ENCODE measurements at places on chromosomes 6 and 20.
A peak's percentile ranks its signal among the peaks of the same experiment; 100 is the strongest.

DNA sequence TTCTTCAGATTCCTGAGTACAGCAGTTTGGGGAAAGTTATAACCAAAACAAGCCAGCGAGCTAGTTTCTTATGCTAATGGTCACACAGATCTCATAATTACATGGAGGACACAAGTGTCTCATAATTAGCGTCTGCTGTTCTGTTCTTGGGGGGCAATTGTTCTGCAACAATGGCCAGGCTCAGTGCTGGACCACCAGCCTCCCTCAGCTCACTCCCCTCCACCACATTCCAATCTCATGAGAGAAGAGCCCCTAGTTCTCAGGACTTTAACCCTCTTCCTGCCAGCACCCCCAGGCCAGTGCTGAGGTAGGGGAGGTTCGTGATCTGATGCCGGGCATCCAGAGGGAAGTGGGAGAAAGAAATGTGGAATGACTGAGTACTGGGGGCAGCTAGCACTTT is 20.2 kb upstream of the TOX2 start:
- no peak for DNase-seq

DNA sequence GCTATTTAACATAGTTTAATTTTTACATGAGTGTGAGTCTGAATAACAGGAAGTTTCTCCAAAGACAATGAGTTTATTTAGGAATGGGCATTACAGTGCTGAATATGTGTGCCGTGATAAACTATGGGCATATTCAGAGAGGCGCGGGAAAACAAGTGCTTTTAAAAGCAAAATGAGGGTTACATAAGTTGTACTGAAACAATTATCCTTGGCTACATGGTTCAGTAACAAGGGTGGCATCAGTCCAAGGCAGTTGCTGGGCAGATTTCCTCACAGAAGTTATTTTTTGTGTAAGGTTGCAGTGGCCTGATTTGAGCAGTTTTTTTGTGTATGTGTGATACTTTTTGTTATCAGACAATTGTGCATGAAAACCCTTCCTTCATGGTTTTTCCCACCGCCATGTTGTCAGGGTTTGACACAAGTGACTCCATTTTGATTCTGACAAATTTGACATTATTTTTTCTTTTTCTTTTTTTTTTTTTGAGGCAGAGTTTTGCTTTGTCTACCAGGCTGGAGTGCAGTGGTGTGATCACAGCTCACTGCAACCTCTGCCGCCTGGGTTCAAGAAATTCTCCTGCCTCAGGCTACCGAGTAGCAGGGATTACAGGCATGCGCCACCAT is 22.3 kb upstream of the PXDC1 start:
- no peak for DNase-seq

DNA sequence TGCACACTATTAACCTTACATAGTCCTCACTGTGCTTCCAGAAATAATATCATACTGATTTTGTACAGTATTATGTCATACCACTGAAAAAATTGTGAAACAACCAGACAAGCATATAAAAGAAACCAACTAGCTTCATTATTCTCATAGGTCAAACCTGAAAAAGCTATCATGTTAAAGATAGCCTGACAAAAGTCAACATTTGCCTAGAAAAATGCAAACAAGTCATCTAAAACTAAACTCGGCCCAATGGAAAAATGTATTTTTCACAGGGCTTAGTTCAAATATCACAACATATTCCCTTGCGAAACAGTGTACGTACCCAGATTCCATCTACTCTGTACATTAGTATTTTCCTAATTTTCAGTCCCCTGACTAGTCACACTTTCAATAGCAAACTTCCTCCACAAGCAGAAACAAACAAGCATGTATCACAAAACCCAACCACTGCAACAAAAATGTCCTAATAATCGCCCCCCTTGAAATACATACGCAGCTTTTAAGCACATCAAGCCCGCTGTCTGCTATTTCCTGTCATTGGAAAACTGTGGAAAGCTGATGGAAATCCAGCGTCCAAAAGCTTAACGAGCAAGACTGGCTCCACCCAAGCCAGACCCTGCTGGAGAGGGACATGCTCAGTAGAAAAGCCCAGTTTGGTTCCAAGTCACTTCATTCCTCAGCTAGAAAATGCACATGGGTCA is 93.1 kb downstream of the EPB41L2 start:
- DNase-seq, result no peak

DNA sequence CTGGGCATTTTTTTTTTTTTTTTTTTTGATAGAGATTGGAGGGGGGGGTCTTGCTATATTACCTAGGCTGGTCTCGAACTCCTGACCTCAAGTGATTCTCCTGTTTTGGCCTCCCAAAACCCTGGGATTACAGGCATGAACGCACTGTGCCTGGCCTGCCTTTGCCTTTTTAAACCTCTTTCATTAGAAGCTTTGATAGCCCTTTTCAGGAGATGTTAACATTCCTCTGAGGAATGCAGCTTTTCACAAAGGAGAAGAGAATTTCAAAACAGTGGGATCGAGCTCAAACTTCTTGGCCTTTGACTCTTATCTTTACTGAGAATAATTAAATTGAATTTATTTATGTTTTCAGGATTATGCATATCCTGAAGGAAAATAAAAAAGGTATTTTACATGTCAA is 31.3 kb downstream of the SLC26A8 start:
- no peak for DNase-seq

DNA sequence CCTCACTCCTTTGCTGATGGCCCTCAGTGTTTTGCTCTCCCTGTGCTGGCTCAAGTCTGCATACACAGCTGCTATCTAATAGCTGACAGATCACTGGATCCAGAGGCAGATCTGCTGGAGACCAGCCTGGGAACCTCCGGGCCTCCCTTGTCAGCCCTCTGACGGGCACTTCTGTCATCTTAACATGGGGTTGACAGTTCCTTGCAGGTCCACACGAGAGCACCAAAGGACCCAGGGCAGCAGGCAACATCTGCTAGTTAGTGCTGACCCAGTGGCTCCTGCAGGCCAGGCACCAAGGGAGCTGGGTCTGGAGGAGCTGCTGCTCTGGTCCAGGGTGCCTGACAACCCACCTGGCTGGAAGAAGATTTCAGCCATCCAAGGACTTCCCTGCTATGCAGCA is 208.1 kb downstream of the UST start:
- no peak for DNase-seq

DNA sequence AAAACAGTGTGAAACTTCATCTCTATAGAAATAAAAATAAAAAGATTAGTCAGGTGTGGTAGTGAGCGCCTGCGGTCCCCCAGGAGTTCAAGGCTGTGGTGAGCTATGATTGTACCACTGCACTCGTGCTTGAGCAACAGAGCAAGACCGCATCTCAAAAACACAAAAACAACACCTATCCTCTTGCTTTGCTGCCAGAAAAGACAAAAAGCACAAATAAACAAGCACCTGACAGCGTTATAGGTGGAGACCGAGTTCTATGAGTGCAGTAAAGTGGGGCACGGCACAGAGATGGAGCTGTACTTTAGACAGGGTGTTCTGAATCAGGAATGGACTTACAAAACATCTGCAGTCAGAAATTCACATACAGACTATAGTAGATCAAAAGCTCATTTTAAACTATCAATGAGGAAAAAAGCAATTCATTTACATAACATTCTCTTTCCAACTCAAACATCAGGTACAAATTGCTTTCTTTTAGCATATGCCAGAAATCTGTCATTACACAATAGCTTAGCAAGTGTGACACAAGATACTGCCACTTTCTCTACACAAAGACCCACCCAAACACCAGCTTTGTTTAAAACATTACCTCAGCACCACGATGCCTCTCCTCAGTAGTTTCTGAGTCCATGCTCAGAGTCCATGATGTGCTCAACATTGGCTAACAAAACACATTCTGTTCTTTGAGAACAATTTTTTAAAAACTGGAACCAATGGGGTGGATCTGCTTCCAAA is 10.1 kb downstream of the EZR start:
- DNase-seq, result no peak

DNA sequence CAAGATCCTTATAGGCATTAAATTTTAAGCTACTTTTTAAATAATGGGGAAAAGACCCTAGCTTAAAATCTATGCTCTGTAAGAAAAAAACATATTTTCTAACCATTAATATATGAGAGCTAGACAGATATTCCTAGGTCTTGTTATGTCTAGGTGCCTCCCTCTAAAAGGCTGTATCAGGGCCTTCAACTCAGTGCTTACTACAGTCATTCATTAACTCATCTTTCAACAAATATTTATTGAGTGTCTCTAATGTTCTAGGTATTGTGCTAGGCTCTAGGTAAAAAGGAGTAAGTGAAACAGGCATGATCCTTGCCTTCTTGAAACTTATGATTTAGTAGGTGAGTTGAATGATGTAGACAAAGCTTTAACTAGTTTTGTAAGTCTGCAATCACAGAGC is 6.4 kb upstream of the STX11 start:
- no peak for DNase-seq

DNA sequence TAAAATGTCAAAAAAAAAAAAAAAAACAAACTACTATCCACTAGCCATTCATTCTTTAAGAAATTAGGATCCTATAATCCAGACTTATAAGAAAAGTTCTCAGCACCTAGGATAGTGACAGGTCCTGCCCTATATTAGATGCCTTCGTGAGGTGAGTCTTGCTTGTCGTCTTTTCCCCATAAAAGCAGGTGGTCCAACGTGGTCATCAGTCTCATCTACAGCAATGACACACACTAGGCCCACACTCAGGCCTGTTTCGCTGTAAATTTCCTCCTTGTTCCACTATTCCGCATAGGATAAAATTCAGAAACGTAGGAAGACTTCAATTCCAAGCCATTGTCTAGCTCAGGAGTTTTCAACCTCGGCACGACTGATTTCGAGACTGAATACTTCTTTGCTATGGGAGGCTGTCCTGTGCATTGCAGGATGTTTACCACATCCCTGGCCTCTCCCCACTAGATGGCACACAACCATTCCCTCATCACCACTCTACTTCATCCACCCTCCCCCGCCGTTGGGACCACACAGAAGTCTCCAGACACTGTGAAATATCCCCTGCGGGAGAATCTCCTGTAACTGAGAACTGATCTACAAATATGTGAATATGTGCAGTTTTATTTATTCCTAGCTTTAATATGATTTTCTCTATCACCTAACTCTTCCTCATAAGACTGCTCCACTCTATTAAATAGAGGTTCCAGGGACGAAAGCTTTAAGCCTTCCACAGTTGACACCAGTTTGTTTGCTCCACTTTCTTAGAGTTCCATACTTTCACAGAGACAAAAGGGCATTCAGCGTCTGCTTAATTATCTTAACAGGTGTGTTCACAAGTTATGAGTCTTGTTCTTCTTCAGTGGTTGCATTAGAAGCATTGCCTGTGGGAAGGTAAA is 346.3 kb downstream of the BMP2 start:
- no peak for DNase-seq

DNA sequence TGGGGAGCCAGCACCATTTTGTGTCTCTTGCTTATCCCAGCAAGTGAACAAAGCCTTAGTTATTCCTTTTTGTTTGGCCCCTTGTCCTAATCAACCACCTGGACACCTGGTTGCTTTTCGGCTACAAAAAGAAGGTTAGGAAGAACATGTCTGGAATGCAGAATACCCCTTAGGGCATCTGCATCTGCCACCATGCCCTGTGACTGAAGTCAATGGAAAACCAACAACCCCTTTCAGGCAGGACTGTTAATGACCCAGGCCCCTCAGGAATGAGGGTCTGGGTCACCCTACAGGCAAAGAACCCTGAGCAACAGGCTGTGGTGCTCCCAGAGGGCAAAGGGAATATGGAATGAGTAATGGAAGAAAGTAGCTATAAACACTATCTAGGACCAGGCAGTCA is 78.5 kb downstream of the PDE10A start:
- no peak for DNase-seq

DNA sequence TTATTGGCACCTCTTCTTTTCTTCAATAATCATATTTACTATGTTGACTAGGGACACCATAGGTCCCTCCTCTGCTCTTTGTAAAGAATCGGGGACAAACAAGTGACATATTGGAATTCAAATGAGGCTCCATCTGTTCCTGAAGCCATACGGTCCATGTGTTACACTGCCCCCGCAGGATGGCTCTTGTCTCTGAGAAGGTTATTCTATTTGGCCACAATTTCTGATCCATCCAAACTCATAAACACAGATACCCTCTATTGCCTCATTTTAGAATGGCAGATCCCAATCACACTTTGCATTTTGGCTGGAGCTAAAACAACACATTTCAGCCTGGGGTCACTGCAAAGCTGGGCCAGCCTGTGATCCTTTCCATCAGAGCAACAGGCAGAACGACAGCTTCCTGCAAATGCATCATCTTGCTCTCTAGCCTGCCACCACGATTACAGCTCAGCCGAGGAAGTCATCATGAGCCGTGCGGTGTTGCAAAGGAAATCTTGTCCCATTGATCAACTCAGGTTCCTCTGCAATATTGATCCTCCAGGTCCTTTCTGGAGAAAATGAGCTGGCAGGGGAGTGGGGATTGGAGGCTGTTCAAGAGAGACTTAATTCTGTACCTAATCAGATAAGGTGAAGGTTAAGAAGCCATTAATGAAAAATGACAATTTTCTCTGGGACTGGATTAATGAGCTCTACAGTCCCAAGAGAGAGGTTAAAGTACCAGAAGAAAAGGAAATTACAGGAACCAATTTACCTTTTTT is 73.1 kb downstream of the AGPAT4 start:
- DNase-seq, result peak; percentile 49

DNA sequence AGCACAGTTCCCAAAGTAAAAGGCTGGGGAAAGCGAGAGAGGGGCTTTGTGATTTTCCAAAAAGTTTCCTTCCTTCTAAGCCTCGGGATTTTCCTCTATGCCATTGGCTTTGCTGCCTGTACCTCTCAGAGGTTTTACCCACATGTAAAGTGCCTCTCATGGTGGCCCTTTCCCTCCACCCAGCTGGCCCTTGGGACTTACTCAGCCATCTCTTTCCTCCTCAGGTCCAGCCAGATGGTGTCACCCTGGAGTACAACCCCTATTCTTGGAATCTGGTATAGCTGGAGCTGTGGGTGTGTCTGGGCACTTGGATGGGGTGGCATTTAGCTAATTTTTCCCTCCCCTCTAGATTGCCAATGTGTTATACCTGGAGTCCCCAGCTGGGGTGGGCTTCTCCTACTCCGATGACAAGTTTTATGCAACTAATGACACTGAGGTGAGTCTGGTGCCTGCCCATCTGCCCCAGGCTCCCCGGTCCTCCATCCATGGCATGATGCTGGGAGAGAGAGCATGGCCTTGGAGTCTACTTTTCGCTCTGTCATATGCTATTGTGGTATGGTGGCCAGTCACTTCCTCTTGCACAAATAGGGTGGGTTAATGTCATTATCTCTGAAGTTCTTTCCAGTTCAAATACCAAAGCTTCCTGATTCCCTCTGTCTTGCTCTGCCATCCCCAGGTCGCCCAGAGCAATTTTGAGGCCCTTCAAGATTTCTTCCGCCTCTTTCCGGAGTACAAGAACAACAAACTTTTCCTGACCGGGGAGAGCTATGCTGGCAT is 1.1 kb downstream of the CTSA start:
- DNase-seq, result peak; percentile 25

DNA sequence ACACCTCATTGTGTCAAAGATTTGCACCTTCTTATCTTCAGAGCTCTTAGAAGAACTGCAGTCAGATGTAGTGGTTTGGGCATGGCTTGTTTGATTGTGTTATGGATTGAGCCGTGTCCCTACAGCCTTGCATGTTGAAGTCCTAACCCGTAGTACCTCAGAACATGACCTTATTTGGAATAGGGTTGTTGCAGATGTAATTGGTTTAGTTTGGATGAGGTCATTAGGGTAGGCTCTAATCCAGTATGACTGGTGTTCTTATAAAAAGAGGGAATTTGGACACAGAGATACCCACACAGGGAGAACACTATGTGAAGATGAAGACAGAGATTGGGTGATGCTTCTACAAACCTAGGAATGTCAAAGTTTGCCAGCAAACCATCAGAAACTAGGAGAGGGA is 35.4 kb upstream of the PHACTR2 start:
- DNase-seq, result no peak

- no peak for DNase-seq
These were observed 237.7 kb downstream of the ARHGAP18 start for GRCh38 chr6:129472239-129472638.

- peak; percentile 79 for DNase-seq
These were observed 15.3 kb downstream of the TNFAIP3 start for GRCh38 chr6:137882225-137882961.
